ENCODE measurements at places on chromosomes 2 and 18.

DNA sequence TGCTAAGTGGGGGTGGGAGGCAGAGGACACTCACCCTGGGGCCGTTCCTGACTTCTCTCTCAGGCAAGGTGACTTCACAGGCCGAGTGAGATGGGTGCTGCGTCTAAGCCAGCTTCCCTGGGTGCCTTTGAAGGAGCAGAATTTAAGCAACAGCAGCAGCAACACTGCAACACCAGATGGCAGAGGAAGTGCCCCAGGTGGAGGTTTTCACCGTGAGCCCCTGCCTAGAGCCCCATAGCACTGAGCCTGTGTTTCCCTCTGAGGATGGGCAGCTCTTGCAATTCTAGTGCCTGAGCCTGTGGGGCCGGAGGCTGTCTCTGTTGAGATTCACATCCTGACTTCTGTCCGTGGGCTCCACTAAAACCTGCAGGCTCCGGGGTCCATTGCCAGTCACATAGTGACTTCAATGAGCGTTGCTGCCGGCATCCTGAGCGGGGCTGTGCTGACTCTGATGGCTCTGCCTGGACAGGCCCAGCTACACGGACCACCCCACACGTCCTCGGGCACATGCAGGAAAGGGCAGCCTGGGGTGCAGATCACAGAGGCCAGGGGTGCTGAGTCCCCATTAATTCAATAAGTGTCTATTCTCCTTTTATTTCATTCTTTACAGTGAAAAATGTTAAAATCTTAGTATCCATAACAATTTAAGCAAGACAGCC lies 218.8 kb downstream of the SNTG2 start:
- DNase-seq = no peak

GRCh38 chr2:205358351-205358815 lies 323.9 kb upstream of the NRP2 start:
- no peak for DNase-seq

DNA sequence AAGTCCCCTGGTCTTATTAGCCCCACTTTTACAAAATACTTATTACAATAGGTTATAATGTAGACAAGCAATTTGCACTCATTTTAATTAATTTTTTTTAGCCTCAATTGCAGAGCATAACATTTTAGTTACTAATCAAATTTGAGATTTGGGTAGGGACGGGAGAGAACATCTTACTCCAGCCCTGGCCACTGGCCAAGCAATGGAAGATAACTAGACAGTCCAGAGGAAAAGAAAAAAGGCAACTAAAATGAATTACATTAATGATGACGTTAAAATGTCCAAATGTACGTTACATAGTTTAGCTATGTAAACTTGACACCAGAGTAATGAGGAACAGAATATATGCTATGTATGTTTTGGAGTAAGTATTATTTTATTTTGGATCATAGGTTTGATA lies 11.0 kb upstream of the CAVIN2 start:
- DNase-seq = no peak

DNA sequence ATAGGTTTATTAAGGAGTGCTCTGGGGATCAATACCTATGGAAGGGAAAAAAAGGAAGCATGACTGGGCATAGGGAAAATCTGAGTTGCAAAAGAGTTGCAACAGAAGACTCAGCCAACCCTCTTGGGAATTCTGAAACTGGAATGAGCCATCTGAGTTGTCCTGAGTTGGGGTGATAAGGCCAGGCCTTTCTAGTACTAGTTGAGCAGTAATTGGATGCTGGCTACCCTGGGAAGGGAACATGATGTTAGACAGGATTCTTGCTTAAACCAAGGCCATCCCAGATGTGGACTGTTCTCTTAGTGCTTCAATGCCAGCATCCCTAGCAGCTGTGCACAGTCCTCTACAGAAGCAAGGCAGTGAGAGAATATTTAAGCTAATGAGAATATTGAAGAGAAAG lies 348.8 kb upstream of the GULP1 start:
- no peak for DNase-seq

DNA sequence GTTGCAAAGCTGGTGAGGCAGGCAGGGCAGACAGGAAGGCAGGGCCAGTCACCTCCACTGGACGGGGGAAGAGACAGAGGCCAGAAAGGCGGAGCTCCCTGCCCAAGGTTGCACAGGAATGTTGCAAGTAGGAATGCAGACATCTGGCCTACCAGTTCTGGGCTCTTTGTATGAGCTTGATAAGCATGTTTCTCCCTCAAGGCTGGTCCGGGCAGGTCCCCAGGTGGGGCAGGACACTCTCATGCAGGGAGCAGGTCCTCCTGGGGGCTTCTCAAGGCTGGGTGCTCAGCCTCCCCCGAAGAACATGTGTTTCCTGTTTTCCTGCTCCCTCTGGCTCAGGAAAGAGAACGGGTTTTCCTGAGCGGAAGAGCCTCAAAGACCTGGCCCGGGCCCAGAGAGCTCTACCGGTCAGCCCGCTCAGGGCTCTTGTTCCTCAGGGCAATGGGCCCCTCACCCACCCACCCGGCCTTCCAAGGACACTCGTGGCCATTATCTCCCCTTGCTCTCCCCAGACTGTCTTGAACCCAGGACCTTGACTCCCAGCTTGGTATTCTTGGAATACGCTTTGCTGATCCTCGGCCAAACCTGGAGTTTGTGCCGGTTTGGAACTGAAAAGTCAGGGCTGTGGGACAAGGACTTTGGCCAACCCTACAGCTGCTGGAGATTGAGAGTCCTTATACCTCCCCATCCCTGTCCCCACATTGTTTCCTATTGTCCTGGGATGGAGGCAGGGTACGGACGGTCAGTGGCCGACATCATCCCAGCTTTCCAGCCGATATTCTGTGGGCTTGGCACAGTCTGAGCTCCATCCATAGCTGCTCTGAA lies 87.7 kb upstream of the HAAO start:
- no peak for DNase-seq

GRCh38 chr2:226875438-226876225 lies 39.8 kb downstream of the RHBDD1 start:
- DNase-seq = no peak

DNA sequence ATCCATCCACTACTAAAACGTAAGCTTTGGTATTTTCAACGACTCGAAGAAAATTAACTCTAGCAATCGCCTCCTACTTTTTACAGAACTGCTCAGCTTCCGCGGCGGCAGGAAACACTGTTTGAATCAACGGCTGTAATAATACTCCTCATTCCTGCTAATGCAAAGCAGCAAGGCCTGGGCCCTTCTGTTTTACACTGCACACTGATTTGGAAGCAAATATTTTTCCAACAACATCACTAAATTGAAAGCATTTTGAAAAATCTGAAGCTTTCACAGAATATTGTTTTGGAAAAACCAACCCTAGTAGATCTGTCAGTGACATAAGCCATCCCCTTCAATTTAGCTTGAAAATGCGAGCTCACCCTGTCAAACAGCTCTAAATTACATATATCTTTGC lies 261.2 kb downstream of the TXNL1 start:
- no peak for DNase-seq

DNA sequence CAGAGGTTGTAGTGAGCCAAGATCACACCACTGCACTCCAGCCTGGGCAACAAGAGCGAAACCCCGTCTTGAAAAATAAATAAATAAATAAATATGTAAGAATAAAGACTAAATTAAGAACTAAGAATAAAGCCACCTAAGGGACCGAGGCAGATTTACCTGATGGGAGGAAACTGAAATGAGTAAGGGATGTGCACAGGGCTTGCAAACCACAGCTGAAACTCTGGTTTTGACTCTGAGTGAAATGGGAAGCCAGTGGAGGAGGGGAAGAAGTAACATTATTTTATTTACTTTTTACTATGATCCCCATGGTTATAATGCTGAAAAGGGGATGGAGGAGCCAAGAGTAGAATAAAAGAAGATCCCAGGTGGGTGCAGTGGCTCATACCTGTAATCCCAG lies 107.3 kb downstream of the CABYR start:
- no peak for DNase-seq

GRCh38 chr2:130764821-130765115 lies 9.4 kb downstream of the AMER3 start:
- DNase-seq = no peak

DNA sequence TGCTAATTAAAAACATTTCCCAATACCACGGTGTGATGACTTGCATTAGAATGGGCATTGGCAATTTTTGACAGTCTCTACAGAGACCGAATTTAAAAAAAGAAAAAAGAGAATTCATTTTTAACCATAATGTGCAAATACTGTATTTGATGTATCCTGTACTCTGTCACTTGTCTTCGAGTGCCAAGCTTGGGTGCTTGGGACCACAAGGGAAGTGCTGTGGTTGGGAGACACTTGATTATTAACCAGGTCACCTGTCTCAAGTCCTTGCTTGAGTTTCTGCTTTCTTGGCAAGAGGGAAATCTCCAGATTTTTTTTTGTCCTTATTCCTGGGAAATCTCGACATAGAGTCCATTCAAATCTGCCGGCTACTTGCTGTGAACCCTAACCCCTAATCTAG lies 209.0 kb downstream of the MC4R start:
- DNase-seq = no peak

DNA sequence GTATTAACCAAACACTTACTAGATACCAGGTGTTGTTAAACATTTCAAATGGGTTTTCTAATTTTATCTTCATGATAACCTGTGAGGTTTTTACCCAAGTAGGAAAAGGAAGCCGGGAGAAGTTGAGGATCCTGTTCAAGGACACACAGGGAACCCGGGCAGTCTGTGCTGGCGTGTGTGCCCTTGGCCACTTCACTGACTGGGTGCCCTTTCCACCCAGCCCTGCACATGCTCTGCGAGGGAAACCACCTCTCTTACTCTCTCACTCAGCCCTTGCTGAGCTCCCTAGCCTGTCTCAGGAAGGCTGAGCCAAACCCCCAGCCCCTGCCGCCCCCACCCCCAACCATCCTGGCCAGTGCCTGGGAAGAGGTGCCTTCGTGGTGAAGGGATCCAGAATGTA lies 51.8 kb downstream of the TEX44 start:
- DNase-seq = no peak

GRCh38 chr18:58597649-58598048 lies 31.2 kb downstream of the ALPK2 start:
- no peak for DNase-seq

- DNase-seq = no peak
Observed at GRCh38 chr2:134818321-134818720, 20.1 kb upstream of the ACMSD start.

GRCh38 chr2:75324861-75325284 lies 125.6 kb upstream of the TACR1 start:
- DNase-seq = no peak

GRCh38 chr2:127413782-127414637 lies 4.2 kb upstream of the PROC start:
- DNase-seq = no peak

- no peak for DNase-seq
Observed at GRCh38 chr2:71930049-71930681, 217.5 kb downstream of the CYP26B1 start.

DNA sequence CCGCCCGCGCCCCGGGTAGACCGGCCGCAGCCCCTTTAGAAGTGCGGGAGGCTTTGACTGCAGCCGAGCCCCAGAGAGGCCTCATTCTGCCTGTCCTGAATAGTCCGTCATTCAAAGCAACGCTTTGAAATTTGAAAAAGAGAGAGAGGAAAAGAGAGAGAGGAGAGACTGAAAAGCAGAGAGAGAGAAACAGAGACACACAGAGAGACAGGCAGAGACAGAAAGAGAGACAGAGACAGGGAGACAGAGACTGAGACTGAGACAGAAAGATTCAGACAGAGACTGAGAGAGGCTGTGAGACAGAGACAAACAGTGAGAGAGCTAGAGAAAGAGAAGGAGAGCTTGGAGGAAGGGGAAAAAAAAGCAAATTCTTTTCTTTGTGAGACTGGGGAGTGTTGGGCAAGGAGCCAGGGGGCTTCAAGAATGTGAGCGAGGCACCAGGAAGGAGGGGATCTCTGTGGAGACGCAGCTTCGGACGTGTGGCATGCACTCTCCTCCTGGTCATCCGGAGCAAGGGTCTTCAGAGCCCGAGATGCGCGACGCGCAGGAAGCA lies 73.1 kb downstream of the MYCN start:
- DNase-seq = no peak

DNA sequence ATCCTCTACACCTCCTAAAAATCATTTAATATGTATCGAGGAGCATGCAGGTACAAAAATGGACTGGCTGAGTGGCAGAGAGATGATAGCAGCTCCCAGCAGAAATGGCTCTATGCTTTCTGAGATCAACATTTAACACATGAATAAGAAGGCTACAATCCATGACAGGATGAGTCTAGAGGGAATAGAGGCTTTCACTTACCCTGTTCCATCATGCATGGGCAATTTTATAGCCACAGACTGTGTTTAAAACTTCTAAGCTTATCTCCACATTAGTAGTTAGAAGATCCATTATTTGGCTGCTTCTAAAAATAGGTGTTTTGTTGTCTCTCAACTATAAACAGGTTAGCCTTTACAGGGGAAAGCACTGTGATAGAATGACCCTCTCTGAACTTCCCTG lies 149.1 kb upstream of the ARHGAP28 start:
- DNase-seq = no peak

- no peak for DNase-seq
Observed at GRCh38 chr2:213559053-213559452, 274.8 kb downstream of the SPAG16 start.

DNA sequence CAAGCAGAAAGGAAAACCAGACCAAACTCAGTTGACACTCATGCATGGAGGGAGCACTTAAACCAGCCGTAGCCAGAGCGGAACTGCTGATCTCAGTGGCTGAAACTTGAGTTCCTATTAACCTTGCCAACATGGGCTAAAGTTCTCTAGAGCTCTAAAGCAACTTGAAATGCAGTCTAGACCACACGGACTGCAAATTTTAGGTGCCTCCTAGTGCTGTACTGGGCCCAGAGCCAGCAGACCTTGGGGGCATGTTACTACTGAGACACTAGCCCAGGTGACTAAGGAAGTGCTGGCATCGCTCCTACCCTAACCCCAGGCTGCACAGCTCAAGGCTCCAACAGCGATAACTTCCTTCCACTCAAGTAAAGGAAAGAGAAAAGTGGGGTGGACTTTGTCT lies 236.5 kb downstream of the AKAIN1 start:
- no peak for DNase-seq

- DNase-seq = no peak
Observed at GRCh38 chr2:132374551-132374950, 42.1 kb upstream of the GPR39 start.

DNA sequence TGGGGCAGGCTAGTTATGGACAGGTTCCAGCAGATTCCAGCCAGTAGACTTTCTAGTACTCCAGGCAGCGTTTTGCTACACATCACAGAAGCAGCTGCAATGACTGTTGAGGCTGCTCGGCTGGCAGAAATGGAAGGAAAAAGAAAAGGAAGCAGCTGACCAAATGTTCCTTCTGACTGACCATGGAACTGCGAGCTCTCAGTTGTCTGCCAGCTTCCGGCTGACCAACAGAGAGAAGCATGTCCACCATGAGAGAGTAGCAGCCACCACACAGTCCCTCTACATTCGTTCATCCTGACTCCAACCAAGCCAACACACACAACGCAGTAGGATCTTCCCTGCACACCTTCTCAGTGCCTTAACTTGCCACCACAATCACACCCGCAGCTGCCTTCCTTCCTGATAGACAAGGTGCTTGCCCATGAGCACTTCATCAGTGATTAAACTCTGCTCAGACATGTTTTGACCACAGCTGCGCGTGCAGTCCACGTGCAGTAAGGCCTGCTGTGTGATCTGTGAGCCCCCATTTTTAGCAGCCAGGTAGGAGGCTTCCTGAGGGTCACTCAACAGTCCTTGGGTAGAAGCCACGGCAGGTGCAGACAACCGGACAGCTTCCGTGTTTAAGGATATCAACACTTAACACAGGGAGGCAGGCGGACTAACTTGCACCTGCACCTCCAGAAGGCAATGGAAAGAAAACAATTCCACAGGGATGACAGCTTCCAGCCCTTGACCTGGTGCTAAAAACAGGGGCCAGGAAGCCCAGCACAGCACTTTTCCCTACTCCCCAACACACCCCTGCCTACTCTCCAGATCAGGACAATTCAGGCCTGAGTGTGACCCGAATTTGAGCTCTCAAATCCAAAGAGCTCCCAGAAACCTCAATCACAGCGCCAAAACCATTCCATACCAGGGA lies 996 bp downstream of the TGFBRAP1 start:
- DNase-seq = no peak

Data from stimulated activated CD8-positive, alpha-beta memory T cell treated with anti-CD3 and anti-CD28 coated beads, Interleukin-2, amount 100 ng/mL, for 1 hour (primary cell).